Amniotic stem cell (primary cell): ENCODE measurements at places on chromosomes 7 and 10.

DNA sequence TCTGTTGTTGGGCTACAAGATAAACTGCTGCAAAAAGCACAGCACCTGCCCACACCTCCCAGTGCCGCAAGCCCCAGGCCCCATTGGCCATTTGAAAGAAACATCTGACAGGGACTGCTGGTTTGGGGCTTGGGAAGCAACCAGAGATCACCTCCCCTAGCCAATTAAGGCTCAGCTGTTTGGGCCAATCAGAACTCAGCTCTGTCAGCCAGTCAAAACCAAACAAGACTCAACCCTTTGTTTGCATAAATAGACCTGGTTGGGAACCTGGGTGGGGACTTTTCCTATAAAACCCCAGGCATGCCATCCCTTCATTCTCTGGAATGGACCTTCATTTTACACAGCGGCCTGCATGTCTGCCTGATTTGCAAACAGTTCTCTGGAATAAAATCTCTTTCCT is 17.2 kb upstream of the NME8 start:
- DNase-seq, result no peak

- DNase-seq, result no peak
Observed at GRCh38 chr10:35464825-35465456, 128.6 kb downstream of the CCNY start.

DNA sequence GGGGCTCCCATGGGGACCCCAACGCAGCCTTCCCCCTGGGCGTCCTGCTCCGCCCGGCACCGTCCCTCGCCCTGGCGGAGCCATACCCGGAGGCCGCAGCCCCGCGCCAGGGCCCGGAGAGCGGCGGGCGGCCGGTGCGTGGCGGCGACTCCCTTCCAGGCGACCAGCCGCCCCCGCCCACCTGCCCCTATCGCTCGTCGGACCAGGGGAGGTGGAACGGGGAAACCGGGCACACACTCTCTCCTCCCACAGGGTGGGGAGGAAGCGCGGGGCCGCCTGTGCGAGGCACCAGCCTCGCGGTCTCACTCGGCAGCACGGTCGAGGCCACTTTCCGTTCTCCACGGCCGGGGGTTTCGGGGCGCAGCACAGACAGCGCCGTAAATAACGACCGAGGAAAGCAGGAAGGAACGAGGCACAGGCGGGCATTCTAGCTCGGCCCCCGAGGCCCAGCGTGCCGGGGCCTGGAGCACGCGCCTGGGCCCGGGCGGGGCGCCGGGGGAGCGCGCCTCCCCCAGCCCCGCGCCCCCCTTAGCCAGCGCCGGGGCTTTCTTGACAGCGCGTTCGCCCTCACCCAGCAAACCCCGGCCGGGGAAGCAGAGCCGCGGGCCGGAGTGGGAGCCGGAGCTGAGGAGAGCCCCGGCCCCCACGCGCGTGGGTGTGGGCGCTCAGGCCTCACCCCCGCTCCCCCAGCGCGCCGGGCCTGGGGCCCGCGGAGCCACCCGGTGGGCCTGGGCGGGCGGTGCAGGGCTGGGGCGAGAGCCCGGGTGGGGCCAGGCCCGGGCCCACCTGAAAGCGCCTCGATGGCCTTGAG is 936 bp downstream of the IGF2BP3 start:
- DNase-seq, result no peak

DNA sequence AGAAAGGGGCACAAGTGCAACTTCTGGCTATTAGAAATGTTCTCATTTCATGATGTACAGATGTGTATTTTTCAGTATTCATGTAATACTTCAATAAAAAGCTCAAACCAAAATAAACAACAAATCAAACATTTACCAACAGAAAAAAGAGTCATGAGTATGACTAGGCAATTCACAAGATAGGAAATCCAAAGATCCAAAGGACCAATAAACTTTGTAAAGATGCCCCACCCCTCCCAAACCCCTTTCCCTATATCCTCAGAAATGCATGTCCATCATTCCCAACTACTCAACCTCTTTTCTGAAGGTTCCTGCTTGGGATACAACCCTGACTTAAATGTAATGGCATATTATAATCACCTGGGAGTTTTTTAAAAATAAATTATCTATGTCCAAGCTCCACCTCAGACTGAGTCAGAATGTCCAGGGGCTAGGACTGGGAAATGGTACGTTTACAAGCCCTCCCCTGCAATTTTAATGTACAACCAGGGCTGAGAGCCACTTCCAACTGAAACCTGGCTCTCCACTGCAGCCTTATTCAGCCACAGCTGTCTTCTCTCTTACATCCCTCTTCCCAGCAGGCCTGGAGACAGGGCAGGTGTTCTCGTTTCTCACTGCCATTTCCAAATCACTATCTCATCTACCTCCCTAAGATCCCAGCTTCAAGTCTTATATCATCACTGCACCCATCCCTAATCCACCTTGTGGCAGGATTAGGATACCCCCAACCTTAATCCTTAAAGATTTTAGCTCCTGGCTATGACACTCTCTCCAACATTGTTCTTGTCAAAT is 36.5 kb downstream of the COA1 start:
- no peak for DNase-seq

DNA sequence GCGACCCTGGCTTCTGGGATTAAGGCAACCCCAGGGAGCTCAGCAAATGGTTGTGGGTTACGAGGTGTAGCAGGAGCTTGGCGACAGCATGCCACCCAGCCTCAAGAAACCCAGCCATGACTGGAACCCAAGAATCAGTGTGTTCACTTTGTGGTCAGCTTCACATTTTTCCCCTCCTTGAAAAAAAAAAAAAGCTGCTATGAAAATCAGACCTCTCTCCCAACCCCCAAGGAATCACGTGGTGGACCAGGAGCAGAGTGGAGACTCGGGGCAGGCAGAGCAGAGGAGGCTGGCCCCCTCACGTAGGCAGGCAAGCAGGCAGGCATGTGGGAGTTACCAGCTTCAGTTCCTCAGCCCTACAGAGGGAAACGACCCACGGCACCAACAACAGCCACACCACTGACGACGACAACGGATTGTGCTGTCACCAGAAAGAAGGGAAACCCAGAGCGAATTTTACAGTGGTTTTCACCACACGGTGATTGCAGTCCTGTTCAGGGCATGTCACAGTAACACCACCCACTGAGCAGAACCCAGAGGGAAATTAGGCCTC is 203.4 kb downstream of the SLC25A13 start:
- DNase-seq, result no peak

GRCh38 chr7:106065575-106066500 is 46.3 kb downstream of the SYPL1 start:
- peak; percentile 31 for DNase-seq

DNA sequence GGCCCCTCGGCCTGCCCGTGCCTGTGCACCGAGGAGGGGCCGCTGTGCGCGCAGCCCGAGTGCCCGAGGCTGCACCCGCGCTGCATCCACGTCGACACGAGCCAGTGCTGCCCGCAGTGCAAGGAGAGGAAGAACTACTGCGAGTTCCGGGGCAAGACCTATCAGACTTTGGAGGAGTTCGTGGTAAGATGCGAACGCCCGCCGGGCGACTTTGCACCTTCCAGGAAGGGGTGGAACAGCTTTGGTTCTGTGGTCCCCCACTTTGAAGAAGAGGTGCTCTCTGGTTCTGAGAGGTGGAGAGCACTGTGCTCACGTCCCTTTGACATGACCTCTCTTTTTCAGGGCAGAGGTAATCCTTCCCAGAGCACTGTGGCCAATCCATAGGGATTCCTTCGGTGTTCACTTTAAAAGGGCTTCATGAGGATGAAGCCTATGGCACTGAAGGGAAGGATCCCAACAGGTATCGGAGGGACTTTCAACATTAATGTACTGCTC is 2.6 kb downstream of the VWC2 start:
- no peak for DNase-seq

DNA sequence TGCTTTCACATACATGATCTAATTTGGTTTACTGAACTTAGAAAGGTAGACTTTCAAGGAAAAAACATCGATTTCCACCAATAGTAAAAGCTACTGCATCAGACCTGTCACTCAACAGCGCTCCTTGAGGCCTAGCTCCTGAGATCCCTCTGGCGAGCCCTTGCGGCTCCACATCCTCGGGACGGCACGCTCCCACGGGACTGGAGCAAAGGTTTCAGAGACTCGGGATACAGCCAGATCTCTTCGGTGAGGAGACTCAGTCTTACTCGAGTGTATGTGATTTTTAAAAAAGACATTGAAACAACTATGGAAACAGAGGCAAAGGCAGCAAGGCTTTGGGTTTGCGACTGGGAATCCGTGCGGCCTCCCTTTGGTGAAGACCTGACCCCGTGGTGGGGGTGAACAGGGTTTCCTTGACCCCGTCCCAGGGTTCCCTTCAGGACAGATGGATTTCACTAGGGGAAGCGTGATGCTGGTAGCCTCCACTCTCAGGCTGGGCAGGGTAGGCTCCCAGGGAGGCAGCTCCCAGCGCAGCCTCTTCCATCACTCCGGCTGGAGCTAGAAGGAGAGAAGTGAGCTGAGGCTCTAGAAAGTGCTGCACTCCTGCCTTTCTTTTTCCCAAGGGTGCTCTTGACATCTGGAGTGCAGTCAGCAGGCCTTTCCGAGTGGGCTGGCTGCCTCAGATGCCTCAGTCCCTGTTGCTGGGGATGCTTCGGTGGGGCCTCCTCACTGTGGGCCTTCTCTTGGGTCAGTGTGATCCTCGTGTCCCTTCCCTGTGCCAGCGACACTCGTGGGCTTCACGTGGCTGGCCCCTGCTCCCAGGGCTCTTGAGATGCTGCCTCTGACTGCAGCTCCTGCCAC is 5.8 kb upstream of the ATP6V0E2 start:
- no peak for DNase-seq

DNA sequence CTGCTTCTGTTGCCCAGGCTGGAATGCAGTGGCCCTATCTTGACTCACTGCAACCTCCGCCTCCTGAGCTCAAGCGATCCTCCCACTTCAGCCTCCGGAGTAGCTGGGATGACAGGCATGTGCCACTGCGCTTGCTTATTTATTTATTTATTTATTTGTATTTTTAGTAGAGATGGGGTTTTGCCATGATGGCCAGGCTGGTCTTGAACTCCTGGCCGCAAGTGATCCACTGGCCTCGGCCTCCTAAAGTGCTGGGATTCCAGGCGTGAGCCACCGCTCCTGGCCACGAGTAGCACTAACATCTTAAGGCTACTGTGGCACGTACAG is 70.9 kb downstream of the CARD11 start:
- no peak for DNase-seq

DNA sequence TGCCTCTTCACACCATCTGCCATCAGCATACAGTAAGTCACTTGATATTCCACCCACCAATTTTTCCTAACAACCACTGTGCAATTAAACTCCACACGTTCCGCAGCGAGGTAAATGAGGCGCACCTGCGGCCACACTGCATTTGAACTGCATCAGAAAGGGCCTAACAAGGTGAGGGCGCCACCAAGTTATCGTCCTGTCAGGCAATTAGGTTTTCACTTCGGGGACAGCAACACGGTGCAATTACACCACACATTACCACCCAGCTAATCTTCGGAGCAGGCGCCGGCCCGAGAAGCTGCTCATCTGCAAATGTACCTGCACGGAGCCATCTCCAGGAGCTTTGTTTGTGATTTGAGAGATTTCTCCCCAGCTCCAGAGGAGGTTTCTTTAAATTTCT is 84.4 kb downstream of the EBF3 start:
- no peak for DNase-seq

DNA sequence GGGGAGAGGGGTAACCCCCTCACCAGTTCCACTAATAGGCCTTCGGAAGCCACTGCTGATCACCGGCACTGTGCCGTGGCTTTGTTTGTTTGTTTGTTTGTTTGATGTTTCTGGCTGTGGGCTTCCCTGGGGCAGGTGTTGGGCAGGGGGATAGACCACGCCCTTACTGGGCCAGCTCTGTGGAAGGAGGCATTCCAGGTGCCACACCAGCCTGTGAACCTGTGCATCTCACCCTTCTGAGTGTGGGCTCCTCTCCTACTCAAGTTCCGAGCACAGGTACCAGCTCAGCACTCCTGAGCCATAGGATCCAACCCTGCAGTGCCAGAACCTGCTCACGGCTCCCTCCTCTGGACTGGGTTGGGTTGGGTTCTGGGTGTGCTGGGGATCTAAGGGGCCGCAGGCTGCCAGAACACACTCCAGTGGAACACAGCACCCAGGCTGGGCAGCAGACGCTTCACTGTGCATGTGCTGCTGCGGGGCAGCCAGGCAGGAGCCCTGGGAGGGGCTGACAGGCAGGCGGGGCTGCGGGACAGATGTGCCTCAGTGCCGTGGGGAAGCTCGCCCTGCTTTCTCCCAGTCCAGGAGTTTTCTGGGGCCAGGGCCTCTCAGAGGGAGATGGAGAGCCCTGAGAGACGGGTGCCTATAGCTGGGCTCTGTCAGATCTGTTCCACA is 1053.9 kb downstream of the CNTNAP2 start:
- DNase-seq, result no peak

- no peak for DNase-seq
Observed at GRCh38 chr7:28640001-28640400, 227.7 kb downstream of the CREB5 start.

- no peak for DNase-seq
Observed at GRCh38 chr10:5692461-5693358, 8.1 kb downstream of the TASOR2 start.

- no peak for DNase-seq
Observed at GRCh38 chr10:102948786-102949185, 30.7 kb downstream of the CNNM2 start.
